Stimulated activated CD8-positive, alpha-beta memory T cell treated with anti-CD3 and anti-CD28 coated beads, Interleukin-15, amount 100 ng/mL, for 4 hours (primary cell): ENCODE measurements at places on chromosomes 5 and 9.

DNA sequence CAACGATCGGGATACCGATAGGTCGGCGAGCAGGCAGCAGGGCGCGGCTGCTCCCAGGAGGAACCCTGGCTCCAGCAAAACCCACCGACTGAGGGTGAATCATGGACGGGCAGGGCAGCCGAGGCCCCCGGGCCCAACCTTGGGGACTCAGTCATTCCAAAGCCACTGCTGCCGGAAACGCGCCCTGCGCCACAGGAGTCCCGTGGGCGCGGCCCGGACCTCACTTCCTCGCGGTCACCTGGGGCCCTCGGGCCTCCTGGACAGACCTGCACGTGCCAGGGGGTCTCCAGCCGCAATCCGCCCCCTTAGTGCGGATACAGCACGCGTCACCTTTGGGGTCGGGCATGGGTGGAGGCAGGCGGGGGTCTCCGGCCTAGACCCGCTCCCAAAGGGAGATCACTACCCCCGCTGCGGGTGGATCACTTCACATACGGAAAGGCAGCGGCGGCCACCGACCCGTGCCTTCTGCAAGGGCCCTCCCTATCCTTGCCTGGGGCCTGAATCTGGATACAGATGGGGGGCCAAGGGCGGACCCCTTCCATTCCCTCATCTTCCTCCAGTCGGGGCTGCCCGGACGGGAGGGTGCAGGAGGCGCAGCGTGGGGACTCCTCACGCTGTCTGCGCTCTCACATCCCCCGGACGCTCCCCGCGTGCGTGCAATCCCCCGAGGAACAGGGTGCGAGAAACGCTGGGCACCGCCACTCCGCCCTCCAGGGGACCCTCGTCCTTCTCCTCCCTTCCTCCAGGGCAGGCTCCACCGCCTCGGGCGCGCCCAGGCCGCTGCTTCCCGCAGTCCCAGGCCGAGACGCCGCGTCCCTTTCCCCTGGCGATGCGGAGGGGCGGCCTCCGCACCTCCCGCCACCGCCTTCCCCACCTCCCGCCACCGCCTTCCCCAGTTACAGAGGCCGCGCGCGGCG is 586 bp downstream of the TXN start:
- peak; percentile 17 for DNase-seq

- no peak for DNase-seq
Observed at GRCh38 chr9:113572076-113572861, 108.7 kb downstream of the RGS3 start.

GRCh38 chr9:69047371-69047770 is 11.8 kb downstream of the FXN start:
- no peak for DNase-seq

GRCh38 chr9:14447103-14447502 is 133.2 kb upstream of the NFIB start:
- no peak for DNase-seq

DNA sequence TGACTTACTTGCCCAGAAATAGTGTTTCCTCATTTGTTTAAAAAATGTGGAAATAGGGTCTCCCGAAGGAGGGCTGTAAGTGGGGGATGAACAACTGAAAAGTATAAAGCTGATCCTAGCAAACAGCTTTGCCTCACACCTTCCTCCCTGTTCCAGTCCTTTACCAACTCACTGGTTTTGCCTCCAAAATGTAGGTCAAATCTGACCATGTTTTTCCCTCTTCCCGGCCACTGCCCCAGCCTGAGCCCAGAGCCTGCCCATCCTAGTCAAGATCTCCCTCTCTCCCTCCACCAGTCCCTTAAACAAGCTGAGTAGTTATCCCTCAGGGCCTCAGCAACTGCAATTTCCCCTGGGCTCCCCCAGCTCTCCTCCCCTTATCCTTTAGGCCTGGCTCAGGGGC is 82.4 kb upstream of the FBXW11 start:
- DNase-seq: no peak

DNA sequence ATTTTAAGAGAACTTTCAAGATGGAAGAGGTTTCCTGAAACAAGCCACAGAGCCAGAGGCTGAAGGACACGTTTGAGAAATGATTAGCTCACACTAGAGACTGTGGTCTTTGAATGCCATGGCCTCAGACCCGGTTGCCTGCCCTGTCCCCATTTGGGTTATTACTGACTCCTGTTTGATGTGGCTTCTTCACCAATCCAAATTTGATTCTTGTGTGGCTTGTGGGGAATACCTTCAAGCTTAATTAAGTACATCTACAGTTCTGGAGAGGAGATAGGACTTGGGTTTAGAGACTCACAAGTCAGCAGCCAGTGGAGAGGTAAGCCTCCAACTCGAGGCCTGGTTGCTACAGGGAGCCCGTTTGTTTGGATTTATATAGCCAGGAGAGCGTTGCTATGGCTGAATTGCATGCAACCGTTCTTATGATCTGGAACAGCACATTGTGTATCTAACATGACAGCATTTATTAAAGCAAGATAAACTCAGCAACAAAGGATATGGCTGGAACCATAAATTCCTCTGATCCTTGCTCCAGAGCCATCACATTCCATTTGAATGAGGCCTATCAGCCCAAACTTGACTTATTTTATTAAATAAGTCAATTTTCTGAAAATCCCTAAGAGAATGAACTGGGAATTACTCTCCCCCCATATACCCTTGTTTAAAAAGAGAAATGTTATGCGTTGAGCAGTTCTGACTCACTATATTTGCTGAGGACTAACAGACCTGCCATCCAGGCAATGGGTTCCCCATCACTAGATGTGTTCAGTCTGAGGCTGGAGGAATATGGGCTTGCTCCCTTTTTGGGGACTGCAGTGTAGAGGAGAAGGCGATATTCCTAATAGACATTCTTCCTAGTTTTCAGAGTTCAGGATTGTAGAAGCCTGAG is 88.4 kb upstream of the TNFSF8 start:
- DNase-seq: no peak

DNA sequence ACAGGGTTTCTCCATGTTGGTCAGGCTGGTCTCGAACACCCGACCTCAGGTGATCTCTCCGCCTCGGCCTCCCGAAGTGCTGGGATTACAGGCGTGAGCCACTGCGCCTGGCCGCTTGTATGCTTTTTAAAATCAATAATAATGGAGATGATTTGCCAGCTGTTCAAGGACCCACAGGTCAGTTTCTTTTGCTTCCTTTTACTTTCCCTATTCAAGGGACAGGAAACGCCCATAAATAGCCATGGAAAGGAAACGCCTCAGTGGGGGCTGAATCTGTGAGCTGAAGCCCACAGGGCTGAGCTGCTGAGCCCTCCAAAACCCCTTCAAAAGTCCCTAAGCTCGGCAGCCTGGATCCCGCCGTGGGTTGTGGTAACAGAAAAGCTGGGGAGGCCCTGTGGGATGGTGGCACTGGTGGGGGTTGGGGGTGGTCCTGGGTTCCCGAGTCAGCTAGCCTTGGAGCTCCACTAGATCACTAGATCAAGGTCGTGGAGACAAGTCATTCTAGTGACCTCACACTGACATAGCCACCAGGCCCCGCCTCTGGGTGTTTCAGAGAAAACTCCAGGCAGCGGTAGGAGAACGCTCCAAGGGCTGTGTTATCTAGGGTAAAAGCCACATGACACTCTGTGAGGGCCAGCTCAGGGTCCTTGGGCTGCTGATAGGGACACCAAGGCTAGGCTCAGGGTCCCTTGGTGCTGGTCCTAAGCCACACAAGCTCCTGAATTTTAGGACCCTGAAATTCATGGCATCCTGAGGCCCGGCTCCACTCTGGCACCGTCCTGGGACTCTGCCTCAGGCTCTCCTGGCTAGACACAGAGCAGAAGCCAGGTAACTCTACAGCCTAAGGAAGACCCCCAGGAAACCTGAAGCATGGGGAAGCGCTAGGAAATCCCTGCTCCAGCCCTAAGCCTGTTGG is 18.0 kb upstream of the DUSP1 start:
- DNase-seq: no peak

- DNase-seq: no peak
Observed at GRCh38 chr9:116959809-116960208, 272.7 kb downstream of the TRIM32 start.

DNA sequence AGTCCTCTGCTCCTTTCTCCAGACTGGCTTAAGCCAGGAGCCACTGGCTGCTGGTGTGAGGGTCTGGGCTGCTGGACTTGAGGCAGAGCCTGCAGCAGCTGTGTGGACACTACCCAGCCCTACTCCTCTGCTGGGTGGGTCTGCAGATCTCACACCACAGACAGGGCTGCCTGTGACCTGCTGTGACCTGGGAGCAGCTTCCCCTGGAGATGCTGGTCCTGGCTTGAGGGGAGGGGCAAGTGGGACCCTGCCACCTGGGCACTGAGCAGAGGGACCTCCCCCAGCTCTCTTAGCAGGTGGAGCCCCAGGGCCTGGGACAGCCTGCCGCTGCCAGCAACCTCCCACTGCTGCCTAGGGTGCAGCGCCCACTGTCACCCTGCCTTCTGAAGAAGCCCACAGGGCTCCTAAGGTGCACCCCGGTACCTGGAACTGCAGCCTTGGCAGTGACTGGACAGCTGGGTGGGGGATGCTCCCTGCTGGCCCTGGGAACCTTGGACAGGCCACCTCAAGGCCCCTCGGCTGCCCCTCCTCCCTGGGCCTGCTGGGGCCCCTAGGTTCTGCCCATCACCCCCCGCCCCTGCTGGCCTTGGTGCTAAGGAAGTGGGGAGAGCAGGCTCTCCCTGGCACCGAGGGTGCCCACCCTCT is 9.1 kb downstream of the CACFD1 start:
- DNase-seq: no peak

- DNase-seq: no peak
Observed at GRCh38 chr5:172797771-172798191, 26.8 kb upstream of the DUSP1 start.

DNA sequence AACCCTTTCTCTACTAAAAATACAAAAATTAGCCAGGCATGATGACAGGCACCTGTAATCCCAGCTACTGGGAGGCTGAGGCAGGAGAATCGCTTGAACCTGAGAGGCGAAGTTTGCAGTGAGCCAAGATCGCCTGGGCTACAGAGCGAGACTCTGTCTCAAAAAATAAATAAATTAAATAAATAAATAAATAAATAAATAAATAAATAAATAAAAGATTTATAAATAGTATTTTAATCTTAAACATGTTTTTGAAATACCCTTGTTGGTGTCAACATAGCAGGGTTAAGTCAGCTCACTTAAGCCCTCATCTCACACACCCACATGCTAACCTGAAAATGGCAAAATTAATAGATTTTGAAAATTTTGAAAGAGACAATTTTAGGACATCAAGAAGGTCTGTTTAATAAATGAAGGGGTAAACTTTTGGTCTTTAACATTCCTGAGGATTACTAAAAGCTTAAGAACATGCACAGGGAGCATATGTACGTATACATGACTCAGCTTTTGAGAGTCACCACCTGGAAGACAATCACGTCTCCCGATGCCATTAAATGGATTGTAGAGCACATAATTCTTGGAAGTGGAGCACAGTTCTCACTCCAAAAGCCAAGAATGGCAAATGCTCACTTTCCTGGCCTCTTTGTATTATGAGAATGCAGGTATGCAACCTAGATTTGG is 202.5 kb downstream of the GDNF start:
- no peak for DNase-seq

DNA sequence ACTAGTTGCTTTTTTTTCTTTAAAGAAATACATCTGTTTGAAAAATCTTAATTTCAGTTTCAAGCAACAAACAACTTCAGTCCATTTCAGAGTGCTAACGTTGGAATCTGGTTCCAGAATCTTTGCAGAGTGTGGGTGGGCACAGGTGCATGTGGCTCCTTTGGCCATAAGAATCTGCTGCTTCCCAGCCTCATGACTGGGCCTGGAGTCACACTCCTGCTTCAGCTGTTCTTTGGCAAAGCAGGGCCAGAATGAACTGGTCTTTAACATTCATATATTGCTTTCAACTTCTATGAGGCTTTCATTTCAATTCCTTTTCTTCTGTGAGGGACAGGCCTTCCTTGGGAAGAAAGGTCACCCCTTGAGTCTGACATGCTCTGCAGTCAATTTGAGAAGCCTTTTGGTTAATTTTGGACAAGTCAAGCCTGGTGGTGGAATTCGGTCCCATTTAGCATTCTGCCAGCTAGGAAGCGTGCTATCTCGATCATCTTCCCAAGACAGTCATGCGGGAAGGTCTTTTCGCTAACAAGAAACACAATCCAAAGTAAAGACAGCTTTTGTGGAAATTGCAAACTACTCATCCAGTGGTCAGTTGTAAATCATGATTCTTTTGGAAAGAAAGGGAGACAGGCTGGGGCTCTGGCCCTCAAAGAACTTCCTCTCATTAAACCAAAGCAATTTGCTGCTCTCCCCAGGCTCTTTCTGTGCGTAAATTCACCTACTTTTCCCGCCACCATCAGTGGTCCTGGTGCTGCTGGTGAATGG is 55.2 kb downstream of the SLC1A3 start:
- DNase-seq: no peak

GRCh38 chr9:136902259-136902821 is 16.0 kb downstream of the TRAF2 start:
- DNase-seq: peak; percentile 82

- DNase-seq: no peak
Observed at GRCh38 chr5:170112876-170113521, 7.3 kb downstream of the FOXI1 start.

DNA sequence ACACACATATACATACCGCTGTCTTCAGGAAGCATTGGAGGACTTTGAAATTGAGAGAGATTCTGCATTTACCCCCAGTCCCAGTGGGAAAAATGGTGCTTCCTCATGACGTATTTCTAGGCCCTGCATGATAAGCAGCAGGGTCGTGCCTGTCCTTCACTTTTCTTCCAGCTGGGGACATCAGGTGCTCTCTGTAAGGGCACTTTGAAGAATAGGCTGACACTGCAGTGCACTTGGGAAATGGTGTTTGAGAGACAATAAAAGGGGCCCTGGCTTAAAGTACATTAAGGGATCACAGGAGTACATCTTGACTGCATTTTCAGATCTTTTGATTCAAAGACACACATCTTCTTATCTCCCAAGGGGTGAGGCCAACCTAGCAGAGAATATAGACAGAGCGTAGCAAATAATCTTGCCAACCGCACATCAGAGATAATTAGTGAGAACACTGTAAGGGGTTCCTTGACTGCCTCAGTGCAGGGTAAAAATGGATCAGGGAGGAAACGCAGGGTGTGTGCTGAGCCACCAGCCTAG is 437.9 kb downstream of the CSNK1G3 start:
- DNase-seq: no peak

GRCh38 chr9:129310666-129311350 is 132.7 kb upstream of the IER5L start:
- no peak for DNase-seq

DNA sequence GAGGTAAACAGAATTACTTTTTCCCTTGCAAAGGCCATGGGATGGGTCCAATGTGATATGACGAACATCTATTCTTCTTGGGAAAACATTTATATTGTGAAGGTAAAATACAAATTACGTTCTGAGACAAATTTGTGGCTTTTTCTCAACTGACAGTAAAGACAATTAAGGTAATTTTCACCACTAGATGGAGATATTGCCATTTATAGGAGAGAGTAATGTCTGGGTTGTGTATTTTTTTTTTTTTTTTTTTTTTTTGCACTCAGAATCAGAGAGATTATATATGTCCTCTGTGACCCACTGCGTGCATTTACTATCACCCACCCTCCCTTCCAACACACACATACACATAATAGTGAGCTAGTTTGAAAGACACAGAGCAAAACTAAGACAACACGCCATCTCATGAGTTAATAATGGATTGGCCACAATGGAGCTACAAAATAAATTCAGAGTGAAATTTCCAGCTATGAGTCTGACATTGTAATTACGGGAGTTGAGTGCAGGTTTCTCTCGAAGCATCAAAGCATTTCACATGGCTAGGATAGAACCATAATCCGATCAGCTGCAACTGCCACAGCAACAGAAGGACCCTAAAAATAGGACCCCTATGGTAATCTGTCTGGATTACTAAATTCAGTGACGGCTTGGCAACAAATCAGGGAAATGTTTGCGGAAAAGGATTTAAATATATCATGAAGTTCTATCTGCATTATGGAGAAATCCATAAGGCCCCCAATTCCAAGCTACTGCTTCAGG is 49.2 kb downstream of the ANXA1 start:
- DNase-seq: no peak
